ENCODE measurements at places on chromosomes 6 and 20.

DNA sequence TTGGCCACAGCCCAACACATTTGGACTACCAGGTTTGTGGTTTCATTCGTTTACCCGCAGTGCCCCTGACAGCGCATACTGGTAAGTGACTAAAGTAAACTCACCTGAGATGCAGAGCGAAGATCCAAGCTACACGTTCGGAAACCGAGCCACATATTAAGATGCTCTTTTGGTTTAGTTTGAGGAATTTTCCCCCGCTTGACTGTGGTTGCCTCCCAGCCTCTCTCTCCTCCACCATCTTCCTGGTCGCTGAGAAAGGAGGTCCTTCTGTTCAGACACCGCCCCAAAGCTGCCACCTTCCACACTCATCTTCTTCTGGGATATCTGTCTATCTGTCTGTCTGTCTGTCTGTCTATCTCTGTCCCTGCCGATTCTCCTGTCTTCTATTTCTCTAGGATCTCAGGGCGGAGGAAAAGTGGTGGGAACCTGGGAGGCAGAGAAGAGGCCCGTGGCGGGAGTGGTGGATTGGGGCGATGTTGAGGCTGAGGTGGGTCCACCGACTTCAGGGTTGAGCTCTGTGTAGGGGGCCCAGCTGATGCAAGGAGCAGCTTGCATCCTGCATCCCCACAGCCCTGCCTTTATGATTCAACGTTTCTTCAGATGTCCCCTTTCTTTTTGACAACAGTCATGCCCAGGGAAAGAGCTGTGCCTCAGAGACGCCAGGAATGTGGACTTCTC is 196.9 kb upstream of the ZNF184 start:
- no peak for DNase-seq

GRCh38 chr20:20897145-20897544 is 184.7 kb upstream of the RALGAPA2 start:
- no peak for DNase-seq

- no peak for DNase-seq
Observed at GRCh38 chr6:79005024-79005423, 73.0 kb downstream of the PHIP start.

- DNase-seq, result no peak
Observed at GRCh38 chr6:147173675-147174308, 30.4 kb upstream of the STXBP5 start.

DNA sequence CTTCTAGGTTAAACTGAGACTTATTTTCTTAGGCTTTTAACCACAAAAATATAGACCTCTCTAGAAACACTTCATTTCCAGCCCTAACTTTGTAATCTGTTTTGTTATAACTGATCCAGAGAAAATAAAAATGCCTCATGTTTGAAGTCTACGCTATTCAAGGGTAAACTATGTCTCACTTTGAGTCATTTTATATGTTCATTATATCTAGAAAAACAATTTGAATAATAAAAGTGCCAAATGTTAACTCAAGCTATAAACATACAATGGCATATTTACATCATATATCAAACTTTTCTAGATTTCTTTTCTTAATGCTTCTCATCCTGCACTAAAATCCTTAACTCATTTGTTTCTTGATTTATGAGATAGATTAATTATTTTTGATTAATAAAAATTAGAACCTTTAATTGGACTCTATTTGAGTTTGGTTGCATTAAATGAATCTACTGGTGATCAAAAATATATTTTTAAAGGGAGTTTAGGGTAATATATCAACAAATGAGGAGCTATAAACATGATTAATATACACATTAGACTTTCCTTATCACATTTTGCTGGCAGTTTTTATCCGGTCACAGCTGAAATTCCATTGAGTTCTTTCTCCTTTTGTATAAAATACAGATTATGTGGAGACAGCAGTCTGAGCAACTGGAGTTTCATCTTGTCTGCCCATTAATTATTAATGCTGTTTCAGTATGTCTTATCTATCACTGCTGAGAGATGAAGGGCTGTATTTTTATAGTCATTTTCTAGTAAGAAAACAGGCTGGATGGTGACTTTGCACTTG is 246.5 kb downstream of the TBX18 start:
- no peak for DNase-seq

GRCh38 chr20:54514028-54514607 is 38.7 kb downstream of the DOK5 start:
- no peak for DNase-seq

DNA sequence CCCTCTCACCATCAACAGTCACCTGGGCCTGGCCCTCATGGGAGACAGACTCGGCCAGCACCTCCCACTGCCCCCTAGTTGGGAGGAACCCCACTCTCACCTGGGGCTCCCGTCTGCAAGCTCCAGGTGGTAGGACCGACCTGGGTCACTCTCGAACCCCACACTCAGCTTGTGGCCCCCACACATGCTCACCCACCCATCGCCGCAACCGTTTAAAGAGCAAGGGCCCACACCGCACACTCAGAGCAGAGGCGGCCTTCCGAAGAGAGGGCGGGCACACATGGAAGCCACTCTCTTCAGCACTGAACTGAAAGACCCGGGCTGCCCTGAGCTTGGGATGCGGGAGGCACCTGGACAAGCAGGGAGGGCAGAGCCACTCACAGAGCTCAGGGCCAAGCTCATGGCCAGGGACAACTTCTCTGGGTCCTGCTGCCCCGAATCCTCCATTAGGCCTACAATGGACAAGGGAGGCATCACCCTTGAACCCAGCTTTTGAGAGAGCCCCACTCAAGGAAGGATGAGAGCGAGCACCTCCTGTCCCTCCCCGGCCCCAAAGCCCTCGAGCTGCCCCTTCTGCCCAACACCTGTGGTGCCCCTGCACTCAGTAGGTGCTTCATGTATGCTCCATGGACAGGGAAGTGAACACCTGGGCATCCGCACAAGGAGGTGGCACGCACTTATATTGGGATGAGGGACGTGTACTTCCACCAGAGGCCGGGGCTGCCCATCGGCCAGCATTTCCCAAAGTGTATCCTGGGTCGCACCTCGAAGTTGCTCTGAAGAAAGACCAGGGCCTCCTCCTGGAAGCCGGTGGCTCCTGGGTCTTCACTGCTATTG is 50.4 kb downstream of the YTHDF1 start:
- DNase-seq, result no peak

DNA sequence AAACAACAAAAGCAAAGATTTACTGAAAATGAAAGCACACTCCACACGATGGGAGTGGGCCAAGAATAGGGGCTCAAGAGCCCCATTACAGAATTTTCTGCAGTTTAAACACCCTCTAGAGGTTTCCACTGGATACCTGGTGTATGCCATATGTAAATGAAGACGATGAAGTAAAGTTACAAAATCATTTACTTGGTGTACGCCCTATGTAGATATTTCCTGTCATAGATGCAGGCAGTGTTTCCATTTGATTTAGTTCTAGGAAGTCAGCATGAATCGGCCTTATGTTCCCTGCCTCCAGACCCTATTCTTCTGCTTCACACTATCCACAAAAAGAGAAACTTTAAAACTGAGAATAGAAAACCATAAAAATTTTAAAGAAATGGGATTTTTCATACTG is 404.4 kb upstream of the GJE1 start:
- DNase-seq, result no peak
